ENCODE measurements at places on chromosomes 5 and 9. TPM values are rescaled to one million over a fixed set of nuclear protein-coding genes. Genes with fewer than 3 reads are reported as not detected.

ADGRV1 gene
- total RNA-seq: 127 TPM

OLFML2A gene
- total RNA-seq: 13.2 TPM

DNA sequence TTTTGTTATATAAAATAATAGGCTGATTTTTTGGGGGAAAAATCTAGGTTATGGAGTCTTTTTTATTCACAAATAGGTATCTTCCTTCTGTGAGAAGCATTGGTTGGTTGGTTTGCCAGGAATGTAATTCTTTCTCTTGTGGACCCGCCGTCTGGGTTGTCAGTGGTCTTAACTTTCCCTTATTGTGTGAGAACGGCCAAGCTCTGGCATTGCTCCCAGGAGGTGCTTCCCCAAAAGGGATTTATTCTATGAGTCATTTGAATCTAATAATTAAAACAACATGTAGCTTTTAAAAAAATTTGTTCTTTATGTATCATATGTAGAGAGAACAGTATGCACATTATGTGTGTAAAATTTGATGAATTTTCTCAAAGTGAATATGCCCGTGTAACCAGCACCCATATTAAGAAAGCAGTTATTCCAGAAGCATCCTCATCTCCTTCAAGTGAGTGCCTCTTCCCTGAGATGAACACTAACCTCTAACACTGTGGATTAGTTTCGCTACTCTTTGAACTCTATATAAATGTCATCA lies 114.4 kb downstream of the MAST4 start:
- no peak for DNase-seq
- H3K27ac ChIP-seq: no peak overlapping the region
- no peaks in the 10 kb centered on the region for H3K36me3 ChIP-seq
- no peaks in the 10 kb centered on the region for H3K27me3 ChIP-seq

GRXCR2 gene
- total RNA-seq: not detected

SLC35A4 gene
- total RNA-seq: 85.5 TPM
